ENCODE measurements at places on chromosomes 4 and X.

DNA sequence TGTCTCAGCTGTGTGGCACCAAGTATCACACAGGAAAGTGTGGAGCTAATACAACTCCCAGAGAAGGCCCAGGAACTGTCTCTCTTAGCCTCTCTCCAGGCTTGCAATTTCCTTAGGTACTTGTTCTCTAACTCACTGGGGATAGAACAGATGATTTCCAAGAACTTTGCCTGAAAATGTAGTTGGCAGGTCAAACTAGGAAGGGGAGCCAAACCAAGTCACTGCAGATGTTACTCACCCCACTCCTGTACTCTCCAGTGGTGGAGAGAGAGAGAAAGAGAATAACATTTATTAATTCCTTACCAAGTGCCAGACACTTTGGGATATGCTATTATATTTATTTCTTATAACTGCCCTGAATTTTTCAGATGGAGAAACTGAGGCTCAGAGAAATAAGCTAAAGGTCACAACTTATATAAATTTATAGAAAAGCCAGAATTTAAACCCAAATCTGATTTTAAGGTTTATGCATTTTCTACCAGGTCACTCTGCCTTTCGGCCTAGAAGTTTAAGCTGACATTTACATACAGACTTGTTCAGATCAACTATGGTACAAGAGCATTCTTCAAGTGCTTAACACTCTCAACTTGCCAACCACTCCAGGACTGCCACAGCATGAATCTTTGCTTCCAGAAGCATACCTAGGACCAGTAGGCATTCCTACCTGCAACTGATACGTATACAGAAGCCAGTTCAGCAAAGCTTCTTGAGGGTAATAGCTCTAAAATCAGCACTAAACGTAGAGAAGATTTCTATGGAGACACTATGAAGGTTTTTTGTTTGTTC, 248.6 kb upstream of the ETNPPL start:
- no peak for DNase-seq

DNA sequence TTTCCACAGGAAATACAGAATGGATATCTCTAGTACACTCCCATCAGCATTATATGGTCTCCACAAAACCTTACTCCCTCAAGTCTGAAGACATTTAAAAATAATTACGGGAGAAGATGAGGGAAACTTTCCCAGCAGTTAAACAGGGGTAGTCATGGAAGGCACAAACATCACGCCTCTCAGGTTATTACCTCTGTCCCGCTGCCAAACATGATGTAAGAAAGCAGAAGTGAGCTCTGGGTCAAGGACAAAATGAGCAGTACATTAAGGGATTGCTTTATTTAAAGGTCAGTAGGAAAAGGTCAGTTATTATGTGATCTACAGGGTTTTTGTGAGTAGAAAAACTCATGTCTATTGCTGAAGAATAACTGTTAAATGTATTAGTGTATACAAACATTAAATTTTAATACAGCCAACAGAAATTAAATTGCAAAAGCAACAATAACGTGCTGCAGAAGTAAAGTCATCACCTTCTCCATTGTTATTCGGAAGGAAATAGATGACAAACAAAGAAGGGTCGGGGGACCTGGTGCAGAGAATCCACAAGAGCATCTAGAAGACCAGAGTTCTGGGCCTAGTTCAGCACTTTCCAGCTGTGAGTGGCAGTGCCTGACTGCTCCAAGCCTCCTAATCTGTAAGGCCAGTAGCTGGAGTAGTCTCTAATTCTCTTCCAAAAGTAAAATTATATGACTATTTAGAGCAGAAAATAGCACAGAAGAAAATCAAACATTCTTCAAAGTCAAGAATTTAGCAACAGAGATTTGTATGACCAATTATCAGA, 171.2 kb downstream of the PPP3CA start:
- no peak for DNase-seq

GRCh38 chr4:107711831-107712230, 8.2 kb downstream of the PAPSS1 start:
- no peak for DNase-seq

DNA sequence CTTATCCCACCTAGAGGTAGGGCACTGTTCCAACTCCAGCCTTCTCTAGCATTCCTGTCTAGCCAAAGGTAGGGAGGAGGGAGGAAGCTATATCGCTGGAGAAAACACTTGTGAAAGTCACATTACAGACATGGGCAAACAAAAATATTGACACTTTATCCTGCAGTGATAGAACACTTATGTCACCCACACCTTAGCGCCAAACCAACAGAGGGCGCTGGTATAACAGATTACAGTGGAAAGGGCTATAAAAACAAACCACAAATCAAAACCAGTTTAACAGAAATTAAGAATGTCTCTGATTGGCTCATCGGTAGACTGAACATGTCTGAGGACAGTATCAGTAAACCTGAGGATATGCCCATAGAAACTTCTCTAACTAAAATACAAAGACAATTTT, 451.3 kb downstream of the TLL1 start:
- no peak for DNase-seq

DNA sequence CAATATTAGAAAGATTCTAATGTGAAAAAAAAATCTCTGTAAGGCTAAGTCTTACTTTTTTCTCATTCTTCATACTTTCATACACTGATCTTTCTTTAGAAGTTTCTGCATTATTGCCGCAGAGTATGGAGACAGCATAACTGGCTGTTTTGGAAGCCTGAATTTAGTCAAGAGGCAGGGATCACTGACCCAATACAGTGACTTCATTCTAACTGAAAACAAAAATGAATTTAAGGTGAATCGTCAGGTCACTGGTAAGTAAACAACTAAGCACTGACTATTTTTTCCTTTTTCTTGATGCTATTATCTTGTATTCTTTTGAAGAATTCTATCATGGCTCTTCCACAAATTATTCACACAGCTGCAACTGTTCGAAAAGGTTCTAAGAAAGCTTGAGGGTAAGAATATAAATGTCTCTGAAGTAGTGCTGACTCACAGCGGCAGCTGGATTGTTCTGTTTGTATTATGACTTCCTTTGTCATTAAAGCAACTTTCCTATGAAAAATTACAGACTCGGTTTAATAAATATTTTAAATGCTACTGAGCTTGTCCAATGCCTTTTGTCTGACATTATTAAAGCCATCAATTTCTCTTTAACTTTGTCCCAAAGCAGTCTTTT, 609.3 kb downstream of the FSTL5 start:
- DNase-seq: peak; percentile 25

DNA sequence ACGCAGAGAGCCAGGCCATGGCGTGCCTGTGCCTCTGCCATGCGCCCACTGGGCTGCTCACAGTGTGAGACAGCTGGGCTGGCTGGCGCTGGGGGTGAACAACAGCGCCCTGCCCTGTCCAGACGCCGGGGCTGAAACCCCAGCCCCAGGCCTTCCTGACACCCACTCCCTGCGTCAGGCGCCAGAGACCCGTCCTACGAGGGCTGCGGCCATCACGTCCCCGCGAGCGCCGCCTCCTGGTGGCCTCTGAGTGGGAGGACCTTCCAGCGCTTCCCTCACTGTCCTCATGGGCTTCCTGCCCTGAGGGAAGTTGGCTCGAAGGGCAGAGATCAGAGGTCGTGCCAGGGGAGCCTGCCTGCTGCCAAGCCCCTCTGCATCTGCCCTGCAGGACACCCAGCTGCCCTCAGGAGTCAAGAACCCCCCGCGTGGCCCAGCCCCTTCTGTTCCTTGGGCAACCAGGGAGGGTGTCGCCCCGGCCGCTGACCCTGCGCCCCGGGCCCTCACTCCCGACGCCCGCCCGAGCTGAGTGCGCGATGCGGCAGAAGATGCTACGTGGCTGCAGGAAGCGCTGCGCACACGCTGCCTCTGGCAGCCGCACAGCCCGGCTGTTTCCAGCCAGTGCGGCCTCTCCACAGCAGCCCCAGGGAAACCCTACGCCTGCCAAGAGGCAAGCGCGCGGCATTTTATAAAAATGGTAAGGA, 16.2 kb downstream of the NELFA start:
- no peak for DNase-seq

DNA sequence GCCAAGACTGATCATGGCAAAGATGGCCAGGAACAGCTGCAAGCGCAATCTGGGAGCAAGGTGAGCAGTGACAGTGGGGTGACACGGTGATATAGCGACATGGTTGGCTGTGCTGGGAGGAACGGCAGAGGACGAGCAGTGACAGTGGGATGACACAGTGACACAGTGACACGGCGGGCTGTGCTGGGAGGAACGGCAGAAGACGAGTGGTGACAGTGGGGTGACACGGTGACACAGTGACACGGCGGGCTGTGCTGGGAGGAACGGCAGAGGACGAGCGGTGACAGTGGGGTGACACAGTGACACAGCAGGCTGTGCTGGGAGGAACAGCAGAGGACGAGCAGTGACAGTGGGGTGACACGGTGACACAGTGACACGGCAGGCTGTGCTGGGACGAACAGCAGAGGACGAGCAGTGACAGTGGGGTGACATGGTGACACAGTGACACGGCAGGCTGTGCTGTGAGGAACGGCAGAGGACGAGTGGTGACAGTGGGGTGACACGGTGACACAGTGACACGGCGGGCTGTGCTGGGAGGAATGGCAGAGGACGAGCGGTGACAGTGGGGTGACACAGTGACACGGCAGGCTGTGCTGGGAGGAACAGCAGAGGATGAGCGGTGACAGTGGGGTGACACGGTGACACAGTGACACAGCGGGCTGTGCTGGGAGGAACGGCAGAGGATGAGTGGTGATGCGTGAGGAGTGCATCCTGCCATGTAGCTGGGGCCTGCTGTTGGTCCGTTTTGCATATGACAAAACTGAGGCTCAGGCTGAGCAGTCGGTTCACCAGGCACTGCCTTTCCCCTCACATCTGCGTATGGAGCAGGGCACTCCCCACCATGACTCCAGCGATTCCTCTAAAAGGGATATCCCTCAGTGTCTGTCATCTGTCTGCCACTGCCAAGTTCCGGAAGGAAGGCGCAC, 36.0 kb upstream of the MXD4 start:
- no peak for DNase-seq

GRCh38 chrX:107747596-107748161, 27.9 kb downstream of the TSC22D3 start:
- no peak for DNase-seq

- no peak for DNase-seq
Measured at GRCh38 chrX:150348365-150348764, 14.8 kb upstream of the MAMLD1 start.

- no peak for DNase-seq
Measured at GRCh38 chr4:153345012-153345981, 809 bp downstream of the MND1 start.

- DNase-seq: no peak
Measured at GRCh38 chr4:680551-680927, 6.2 kb downstream of the MYL5 start.

DNA sequence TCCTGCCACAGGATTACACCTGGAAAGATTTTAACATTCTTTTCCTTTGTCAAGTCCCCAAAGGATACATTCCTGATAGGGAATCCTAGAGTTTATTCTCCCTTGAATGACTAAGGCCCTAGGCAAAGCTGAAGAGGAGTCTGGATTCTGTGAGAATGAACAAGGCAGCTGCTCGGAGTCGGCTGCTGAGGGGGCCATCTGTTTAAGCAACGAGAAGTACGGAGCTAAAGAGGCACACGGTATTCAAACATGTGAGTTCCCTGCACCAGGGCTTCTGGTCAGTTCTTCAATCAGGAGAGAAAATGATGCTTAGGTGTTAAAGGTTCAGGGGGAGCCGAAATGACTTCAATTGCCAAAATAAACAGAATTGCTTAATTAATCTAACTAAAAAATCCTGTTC, 97.6 kb downstream of the MGST2 start:
- no peak for DNase-seq

- peak; percentile 90 for DNase-seq
Measured at GRCh38 chr4:138650929-138651448, 364.6 kb upstream of the NOCT start.

- peak; percentile 61 for DNase-seq
Measured at GRCh38 chr4:133148690-133149363, at the start of gene PCDH10. Gene PCDH10, plus strand, starts transcription at chr4:133149294. Its CDS starts 847 bp downstream, at chr4:133150141.

DNA sequence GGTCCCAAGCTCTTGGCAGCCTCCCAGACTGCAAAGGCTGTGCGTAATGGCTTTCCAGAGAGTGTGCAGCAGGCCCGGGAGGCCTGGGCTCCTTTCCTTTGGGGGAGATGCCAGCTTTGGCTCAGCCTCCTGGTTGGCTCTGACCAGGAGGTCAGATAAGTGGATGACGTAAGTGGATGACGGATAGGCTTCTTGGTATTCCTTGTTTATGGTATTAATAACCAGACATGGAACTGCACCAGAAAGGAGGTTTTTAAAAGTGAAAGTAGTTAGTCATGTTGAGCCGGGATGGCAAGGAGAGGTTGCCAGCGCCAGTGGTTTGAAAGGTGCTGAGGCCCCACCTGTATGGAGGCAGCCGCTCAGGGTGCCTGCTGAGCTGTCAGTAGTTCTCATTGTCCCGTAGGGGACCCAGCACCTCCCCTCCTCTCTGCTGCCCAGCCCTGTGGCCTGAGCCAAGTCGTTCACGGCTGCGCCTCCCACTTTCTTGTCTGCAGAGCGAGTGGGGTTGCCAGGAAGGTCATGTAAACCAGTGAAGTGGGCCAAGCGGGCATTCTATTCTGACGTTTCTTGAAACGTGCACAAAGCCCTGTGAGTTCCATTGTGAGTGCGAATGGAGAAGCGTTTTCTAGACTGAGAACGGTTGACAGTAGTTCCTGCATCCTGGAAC, 28.7 kb upstream of the STOX2 start:
- DNase-seq: peak; percentile 45

GRCh38 chr4:177408023-177408422, 34.2 kb downstream of the AGA start:
- DNase-seq: no peak

GRCh38 chrX:68415316-68415715, 18.0 kb downstream of the OPHN1 start:
- DNase-seq: no peak

DNA sequence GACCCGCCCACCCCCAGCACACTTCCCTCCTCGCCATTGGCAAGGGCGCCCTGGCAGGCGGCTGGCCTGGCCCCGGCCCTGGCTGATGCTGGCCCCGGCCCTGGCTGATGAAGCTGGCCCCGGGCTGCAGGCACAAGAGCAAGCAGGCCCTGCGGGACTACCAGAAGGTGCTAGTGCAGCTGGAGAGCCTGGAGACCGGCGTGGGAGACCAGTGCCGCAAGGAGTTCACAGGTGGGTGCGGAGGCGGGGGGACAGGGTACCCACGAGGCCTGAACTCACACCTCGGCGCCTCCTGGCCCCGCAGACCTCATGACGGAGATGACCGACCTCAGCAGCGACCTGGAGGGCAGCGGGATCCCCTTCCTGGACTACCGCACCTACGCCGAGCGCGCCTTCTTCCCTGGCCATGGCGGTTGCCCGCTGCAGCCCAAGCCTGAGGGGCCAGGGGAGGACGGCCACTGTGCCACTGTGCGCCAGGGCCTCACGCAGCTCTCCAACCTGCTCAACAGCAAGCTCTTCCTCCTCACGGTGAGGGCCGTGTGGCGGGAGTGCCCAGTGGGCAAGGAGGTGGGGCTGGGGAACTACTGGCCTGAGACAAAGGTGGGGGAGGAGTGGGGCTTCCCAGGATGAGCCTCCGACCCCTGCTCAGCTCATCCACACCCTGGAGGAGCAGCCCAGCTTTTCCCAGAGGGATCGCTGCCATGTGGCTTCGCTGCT, 6.1 kb upstream of the SRPK3 start:
- DNase-seq: no peak

DNA sequence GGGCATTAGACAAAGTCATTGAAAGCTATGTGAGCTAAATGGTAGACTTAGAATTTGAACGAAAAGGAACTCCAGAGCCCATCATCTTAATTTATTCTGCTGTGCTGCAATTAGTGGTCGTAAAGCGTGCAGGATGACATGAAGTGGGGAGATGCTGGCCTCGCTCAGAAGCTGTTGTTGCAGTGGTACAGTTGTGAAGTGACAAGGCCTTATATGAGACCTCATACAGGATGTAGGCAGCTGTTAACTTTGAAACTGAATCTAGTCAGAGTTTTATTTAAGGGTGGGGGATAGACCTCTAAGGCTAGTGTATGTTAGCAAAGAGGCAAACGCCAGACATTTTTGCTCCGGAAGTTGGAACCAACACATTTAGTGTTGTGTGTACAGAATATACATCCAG, 13.4 kb downstream of the KLF3 start:
- no peak for DNase-seq

Measured in kidney epithelial cell (primary cell).